ENCODE measurements at places on chromosomes 6 and 20. TPM values are rescaled to one million over a fixed set of nuclear protein-coding genes. Genes with fewer than 3 reads are reported as not detected.

Gene AIF1
- not detected for total RNA-seq

Gene SEC23B
- 52.3 TPM for total RNA-seq

Gene PTCRA
- not detected for total RNA-seq

Gene SYCP2
- 0.69 TPM for total RNA-seq

Gene SNX3
- total RNA-seq = 66.2 TPM

Gene RPS6KA2
- total RNA-seq = 109 TPM

Gene SALL4
- total RNA-seq = 41.0 TPM

Gene ERVFRD-1
- total RNA-seq = not detected

Gene TPD52L1
- not detected for total RNA-seq

DNA sequence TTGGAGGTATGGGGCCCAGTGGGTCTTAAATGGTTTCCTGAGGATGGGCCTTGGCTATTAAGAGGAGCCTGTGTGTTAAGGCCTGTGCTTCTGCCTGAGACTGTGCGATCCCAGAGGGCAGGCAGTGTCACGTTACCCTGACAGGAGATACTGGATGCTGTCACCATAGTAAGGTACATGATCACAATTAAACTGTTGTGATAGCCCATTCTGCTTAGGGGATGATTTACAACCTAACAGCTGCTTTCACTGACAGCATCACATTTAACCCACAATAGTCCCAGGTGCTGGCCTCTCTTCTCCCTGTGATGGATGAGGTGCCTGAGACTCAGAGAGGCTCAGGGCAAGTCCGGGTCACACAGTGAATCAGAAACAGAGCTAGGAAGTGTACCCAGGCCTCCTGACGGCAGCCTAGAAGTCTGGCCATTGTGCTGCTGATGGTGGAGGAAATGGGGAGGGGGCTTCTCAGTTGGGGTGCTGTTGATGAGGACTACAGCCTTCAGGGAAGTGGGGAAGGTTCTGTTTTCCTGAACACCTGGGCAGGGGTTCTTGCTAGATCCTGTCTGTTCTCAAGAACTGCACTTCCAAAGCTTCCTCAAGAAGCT lies 97.3 kb downstream of the MDGA1 start:
- peaks cover 7% of the 10 kb centered on the region for H3K27me3 ChIP-seq
- H3K36me3 ChIP-seq = peaks cover 4% of the 10 kb centered on the region
- H3K27ac ChIP-seq = no peak overlapping the region
- H3K4me1 ChIP-seq = peaks cover 5% of the 10 kb centered on the region

DNA sequence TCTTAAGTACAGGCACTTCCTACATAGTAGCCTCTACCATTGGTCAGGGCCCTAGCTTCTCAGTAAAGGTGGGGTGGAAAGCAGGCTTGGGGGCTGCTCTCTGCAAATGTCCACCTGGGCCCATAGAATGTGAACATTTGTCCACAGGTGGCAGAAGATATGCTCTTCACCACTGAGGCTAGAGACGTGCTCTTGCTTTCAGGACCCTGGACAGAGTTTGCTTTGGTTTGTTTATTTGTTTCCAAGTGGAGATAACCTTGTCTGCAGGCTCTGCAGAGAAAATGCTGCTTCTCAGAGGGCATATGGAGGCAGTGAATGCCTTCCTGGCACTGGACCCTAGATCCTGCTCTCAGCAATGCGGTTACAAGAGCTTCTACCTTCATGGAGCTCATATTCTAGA lies 129.0 kb downstream of the F13A1 start:
- no peak overlapping the region for H3K27ac ChIP-seq
- no peak for DNase-seq
- no peaks in the 10 kb centered on the region for H3K36me3 ChIP-seq
- H3K27me3 ChIP-seq = peaks cover 4% of the 10 kb centered on the region
- H3K4me1 ChIP-seq = peaks cover 1% of the 10 kb centered on the region

DNA sequence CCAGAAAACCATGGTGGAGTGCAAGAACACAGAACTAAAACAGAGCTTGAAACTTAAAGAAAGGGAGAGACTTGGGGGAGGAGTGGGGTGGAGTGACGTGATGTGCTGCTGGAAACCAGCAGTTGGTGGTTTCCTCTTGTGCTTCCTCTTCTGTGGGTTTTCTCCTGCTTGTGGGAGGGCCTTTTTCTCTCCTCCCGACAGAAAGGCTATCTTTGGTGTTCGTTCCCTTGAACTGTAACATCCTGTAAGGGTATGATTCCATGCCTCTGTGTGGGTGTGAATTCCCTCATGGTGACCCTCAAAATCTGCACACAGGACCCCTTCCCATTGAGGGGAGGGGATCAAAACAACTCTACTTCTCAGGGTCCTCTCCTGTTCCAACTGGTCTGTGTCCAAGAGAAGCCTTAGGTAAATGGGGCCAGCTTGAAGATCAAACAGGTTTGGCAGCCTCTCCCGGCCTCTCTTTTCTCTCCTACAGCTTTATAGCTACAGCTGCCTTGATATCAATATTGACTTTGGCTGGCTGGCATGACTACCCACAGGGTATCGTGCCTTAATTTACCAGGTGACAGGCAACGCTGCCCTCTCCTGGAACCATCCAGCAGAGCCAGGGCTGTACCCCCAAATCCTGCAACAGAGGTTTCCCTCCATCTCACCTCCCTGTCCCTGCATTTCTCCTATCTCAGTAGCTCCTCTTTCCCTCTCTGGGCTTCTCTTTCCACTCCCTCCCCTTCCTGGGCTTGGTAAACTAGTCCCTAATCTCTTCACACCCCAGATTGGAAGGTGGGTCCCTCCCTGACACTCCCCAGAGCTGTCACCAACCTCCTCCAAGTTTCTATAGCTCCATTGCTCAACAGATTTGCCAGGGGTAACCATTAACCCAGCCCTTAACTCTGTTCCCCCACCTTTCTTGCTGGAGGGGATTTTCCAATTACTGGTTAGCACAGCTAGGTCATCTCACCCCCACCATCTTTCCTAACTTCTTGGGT lies 1.5 kb upstream of the MSH5 start:
- no peaks in the 10 kb centered on the region for H3K36me3 ChIP-seq
- H3K27me3 ChIP-seq = peaks cover 13% of the 10 kb centered on the region
- H3K4me1 ChIP-seq = peaks cover 13% of the 10 kb centered on the region

DNA sequence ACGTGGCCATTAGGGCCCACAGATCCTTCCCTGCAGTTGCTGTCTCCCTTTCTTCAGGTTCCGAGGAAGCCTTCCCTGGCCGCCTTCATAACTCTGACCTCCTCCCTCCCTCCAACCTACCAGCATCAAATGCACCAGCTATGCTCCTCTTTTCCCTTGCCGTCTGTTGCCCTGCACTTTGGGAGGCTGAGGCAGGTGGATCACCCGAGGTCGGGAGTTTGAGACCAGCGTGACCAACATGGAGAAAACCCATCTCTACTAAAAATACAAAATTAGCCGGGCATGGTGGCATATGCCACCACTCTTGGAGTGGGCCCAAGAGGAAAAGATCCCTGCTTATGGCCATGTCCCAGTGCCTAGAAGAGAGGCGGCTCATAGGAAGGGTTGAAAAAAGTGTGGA lies 31.8 kb downstream of the RNASET2 start:
- no peak for DNase-seq
- peaks cover 12% of the 10 kb centered on the region for H3K4me1 ChIP-seq
- H3K4me3 ChIP-seq = no peak overlapping the region
- H3K27ac ChIP-seq = no peak overlapping the region

DNA sequence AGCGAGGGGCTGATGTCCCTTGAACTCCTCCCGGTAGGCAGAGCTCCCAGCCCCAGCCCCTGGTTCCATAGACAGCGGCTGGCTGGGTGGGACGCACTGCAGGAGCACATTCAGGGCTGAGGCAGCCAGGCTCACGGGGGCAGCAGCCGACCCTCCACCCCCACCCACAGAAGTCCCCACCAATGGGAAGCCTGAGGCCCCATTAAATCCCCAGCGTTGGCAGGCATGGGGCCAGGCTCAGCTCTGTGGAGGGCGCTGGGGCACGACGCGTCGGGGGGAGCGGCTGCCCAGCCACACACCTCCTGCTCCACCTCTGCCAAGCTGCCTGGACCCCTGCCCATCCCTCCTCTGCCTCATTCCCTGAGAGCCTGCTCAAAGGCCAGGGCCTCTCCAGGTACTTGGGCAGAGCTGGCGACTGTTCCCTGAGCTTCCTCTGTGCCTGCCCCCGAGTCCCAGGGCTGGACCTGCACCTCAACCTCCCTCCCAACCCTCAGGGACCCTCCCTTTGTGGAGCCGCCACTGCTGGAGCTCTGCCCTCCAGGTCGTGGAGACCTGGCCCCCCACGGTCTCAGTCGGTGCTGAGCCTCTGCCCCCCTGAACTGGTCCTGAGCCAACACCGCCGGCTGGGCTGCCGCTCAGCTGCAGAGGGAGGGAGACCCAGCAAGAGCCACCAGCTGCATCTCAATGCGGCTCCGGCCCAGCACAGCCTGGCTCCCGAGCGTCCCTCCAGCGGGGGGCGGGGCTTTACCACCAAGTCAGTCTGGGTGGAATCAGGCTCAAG lies 9.1 kb downstream of the CHRNA4 start:
- peaks cover 8% of the 10 kb centered on the region for H3K4me1 ChIP-seq
- peak overlapping the region; percentile 39 for H3K27ac ChIP-seq
- peak overlapping the region; percentile 39 for H3K4me3 ChIP-seq
- peaks cover 20% of the 10 kb centered on the region for H3K27me3 ChIP-seq
- DNase-seq = peak; percentile 84

- no peak overlapping the region for H3K4me3 ChIP-seq
- no peaks in the 10 kb centered on the region for H3K4me1 ChIP-seq
- H3K36me3 ChIP-seq = no peaks in the 10 kb centered on the region
Observed at GRCh38 chr6:148306286-148306685, 36.4 kb upstream of the SASH1 start.

- no peak overlapping the region for H3K27ac ChIP-seq
- no peaks in the 10 kb centered on the region for H3K36me3 ChIP-seq
- H3K4me1 ChIP-seq = no peaks in the 10 kb centered on the region
- DNase-seq = no peak
Observed at GRCh38 chr6:96236471-96236870, 220.7 kb downstream of the FUT9 start.

GRCh38 chr6:103675807-103676406 lies 1183.8 kb downstream of the HACE1 start:
- DNase-seq = no peak
- no peak overlapping the region for H3K27ac ChIP-seq
- H3K27me3 ChIP-seq = peaks cover 1% of the 10 kb centered on the region
- no peak overlapping the region for H3K4me3 ChIP-seq
- no peaks in the 10 kb centered on the region for H3K36me3 ChIP-seq
- H3K4me1 ChIP-seq = no peaks in the 10 kb centered on the region

- peak overlapping the region; percentile 62 for H3K27ac ChIP-seq
- H3K4me3 ChIP-seq = no peak overlapping the region
- H3K27me3 ChIP-seq = peaks cover 7% of the 10 kb centered on the region
- DNase-seq = no peak
- peaks cover 60% of the 10 kb centered on the region for H3K4me1 ChIP-seq
- no peaks in the 10 kb centered on the region for H3K36me3 ChIP-seq
Observed at GRCh38 chr6:167233490-167233889, 57.6 kb upstream of the UNC93A start.

DNA sequence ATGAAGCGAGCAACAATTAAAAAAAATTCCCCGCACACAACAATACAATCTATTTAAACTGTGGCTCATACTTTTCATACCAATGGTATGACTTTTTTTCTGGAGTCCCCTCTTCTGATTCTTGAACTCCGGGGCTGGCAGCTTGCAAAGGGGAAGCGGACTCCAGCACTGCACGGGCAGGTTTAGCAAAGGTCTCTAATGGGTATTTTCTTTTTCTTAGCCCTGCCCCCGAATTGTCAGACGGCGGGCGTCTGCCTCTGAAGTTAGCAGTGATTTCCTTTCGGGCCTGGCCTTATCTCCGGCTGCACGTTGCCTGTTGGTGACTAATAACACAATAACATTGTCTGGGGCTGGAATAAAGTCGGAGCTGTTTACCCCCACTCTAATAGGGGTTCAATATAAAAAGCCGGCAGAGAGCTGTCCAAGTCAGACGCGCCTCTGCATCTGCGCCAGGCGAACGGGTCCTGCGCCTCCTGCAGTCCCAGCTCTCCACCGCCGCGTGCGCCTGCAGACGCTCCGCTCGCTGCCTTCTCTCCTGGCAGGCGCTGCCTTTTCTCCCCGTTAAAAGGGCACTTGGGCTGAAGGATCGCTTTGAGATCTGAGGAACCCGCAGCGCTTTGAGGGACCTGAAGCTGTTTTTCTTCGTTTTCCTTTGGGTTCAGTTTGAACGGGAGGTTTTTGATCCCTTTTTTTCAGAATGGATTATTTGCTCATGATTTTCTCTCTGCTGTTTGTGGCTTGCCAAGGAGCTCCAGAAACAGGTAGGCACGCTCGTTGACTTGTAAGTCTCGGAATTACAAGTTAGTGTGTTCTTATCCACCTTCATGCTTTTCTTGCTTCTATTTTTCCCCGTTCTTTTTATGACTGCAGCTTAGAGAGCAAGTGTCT lies at the start of gene EDN1:
TSS of gene EDN1 (plus strand) at position 429 of the 888 bp plus-strand sequence. CDS start at position 698, 269 bp downstream.
- H3K27ac ChIP-seq = no peak within 1 kb of the TSS
- peak; percentile 86 for DNase-seq
- H3K4me3 ChIP-seq = peak within 1 kb of the TSS; percentile 92

GRCh38 chr6:97187951-97188350 lies 95.1 kb downstream of the MMS22L start:
- no peak overlapping the region for H3K4me3 ChIP-seq
- H3K4me1 ChIP-seq = no peaks in the 10 kb centered on the region
- H3K36me3 ChIP-seq = no peaks in the 10 kb centered on the region
- no peak for DNase-seq
- H3K27me3 ChIP-seq = no peaks in the 10 kb centered on the region

- no peak overlapping the region for H3K4me3 ChIP-seq
- no peaks in the 10 kb centered on the region for H3K36me3 ChIP-seq
- H3K4me1 ChIP-seq = peaks cover 3% of the 10 kb centered on the region
- no peak overlapping the region for H3K27ac ChIP-seq
- H3K27me3 ChIP-seq = no peaks in the 10 kb centered on the region
Observed at GRCh38 chr6:131510094-131510493, 62.9 kb upstream of the ARG1 start.

GRCh38 chr6:57267586-57268293 lies 45.6 kb upstream of the RAB23 start:
- no peaks in the 10 kb centered on the region for H3K4me1 ChIP-seq
- H3K27me3 ChIP-seq = peaks cover 2% of the 10 kb centered on the region

GRCh38 chr6:157298216-157298724 lies 25.0 kb downstream of the TMEM242 start:
- H3K4me3 ChIP-seq = no peak overlapping the region
- no peak overlapping the region for H3K27ac ChIP-seq
- H3K36me3 ChIP-seq = no peaks in the 10 kb centered on the region
- peaks cover 4% of the 10 kb centered on the region for H3K4me1 ChIP-seq
- no peaks in the 10 kb centered on the region for H3K27me3 ChIP-seq
- no peak for DNase-seq

- H3K36me3 ChIP-seq = peaks cover 4% of the 10 kb centered on the region
- no peak overlapping the region for H3K27ac ChIP-seq
- no peak overlapping the region for H3K4me3 ChIP-seq
- DNase-seq = no peak
- no peaks in the 10 kb centered on the region for H3K27me3 ChIP-seq
Observed at GRCh38 chr6:27970444-27970843, 13.4 kb downstream of the OR2B6 start.

GRCh38 chr6:105177556-105177955 lies 2.3 kb downstream of the POPDC3 start:
- peaks cover 2% of the 10 kb centered on the region for H3K27me3 ChIP-seq
- no peaks in the 10 kb centered on the region for H3K36me3 ChIP-seq
- no peak overlapping the region for H3K27ac ChIP-seq
- no peak for DNase-seq

Measured in glutamatergic neuron (in vitro differentiated cells).